PC-3 (cell line): ENCODE measurements at places on chromosomes 7 and 10.

DNA sequence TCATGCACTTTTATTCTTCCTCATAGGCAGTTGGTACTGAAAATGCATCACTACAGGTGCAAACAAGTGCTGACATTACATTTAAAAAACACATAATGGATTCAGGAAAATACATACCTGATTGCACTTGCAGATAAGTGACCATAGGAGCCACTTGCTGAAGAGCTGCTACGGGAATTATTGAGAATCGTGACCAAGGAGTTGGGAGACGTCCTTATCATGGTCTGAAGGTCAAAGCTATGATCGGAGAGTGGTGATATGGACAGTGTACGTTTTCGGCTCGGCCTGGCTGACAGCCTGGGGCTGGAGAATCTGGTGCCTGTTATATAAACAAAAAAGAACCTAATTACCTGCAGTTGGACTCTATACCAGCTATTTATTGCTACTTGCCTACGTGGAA is 197.1 kb downstream of the GLI3 start:
- DNase-seq, result no peak

DNA sequence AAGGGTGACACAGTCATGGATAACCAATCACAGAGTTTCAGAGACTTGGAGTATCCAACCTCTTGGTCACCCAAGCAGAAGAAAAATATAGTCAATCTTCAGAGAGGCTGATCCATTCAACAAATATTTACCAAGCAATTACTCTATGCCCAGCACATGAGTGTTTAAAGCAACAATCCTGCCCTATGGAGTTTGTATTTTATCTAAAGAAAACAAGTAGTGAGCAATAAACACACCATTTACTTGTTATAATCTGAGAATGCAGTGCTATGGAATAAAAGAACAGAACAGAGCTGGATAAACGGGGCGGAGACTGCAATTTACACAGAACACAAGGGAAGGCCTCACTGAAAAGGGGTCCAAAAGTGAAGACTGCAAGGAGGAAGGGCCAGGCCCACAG is 63.8 kb downstream of the GRB10 start:
- DNase-seq, result peak; percentile 34

- DNase-seq, result peak; percentile 97
Measured at GRCh38 chr10:76628801-76629200, 1008.8 kb downstream of the KCNMA1 start.

DNA sequence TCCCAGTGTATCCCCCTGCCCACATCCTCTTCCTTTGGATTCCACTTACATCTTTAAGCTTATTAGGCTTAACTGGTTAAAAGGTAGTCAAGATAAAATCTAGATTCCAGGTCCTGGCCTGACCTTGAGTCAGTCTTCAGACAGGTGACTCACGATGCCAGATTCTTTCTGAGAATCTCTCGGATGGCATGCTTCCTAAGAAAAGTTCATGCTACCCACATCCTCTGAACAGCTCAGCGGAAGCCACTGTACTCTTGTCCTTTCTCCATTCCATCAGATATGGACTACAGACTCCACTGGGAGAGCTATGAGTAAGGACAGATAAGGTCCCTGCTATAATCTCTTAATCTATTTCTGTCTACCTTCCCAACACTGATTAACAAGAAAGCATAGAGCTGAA is 43.4 kb downstream of the DNMBP start:
- DNase-seq, result peak; percentile 95

GRCh38 chr7:6258440-6259182 is 13.8 kb downstream of the CYTH3 start:
- no peak for DNase-seq

- DNase-seq, result no peak
Measured at GRCh38 chr10:4522296-4523000, 303.6 kb upstream of the AKR1E2 start.

DNA sequence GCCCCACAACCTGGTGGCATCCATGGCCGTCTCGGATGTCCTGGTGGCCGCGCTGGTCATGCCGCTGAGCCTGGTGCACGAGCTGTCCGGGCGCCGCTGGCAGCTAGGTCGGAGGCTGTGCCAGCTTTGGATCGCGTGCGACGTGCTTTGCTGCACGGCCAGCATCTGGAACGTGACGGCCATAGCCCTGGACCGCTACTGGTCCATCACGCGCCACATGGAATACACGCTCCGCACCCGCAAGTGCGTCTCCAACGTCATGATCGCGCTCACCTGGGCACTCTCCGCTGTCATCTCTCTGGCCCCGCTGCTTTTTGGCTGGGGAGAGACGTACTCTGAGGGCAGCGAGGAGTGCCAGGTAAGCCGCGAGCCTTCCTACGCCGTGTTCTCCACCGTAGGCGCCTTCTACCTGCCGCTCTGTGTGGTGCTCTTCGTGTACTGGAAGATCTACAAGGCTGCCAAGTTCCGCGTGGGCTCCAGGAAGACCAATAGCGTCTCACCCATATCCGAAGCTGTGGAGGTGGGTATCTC is 1.1 kb downstream of the HTR5A start:
- DNase-seq, result no peak

DNA sequence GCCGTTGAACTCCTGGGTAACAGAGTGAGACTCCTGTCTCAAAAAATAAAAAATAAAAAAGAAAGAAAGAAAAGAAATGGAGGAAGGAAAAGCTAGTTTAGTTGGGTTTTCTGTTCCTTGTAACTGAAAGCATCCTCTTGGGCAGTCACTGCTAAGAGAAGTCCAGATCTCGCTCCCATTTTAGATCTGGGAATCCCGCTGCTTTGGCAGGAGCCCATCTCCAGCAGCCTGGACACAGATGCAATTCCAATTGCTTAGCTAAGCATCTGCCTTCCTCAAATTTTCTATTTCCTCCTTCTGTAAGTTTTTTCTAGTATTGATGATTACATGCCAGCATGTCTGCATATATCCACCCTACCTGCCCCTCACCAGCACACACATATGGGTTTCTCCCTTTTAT is 54.1 kb downstream of the DENND2A start:
- DNase-seq, result no peak

GRCh38 chr7:94660006-94660405 is 4.1 kb upstream of the SGCE start:
- DNase-seq, result no peak

DNA sequence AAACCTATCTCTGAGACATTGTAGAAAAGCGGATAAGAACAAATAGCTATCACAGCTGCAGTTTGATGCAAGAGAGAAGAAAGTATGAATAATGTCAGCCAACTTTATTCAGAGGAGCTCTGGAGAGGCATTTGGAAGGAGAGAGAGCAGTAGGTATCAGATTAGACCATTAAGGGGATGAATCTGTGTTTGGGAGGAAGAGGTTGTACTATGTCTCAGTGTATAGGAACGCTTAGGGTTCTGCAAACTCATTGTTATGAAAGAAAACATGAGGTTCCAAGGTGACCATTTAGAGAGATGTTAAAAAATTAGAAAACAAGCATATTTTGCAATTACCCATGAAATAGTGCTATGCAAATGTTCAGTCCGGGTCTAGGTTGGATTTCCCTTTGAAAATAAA is 207.5 kb upstream of the GNAI1 start:
- DNase-seq, result no peak

DNA sequence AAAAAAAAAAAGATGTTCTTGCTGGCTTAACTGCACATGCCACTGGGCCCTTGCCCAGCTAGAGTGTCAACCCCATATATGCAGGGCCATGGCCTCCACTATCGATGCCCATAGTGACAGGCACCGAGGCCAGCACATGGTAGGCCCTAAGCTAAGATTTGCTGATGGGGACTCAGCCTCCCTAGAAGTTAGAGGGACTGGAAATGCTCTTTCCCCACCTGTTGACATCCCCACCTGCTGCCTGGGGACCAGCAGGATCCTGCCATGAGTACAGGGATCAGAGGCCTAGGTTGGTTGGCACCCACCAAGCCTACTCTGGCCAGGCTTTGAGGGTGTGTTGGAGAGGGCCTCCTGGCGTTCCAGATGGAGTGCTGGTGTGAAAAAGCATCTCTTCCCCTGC is 16.0 kb upstream of the SLC18A2 start:
- DNase-seq, result no peak

DNA sequence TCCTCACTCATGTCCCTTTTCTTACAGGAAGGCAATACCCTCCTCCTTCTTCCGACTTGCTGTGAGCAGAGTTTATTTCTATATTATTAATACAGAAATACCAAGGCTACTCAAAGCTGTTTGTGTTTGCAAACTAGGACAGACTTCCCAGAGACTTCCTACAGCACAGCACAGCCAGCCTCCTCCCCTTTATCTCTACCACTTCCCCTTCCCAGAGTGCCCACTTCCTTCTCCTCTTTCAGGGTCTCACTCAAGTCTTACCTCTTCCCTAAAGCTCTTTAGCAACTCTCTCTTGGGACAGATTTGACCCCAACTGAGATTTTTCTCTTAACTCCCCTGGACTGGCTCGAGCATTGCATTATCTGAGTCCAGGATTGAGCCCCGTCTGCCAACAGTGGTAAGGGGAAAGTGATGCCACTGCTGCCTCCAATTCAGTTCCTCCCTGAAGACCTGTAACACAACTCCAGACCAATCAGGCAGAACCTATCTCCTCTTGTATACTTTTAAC is 5.5 kb upstream of the LRGUK start:
- no peak for DNase-seq

- DNase-seq, result no peak
Measured at GRCh38 chr7:20314198-20314597, 16.5 kb upstream of the ITGB8 start.

GRCh38 chr7:95546647-95547046 is 49.7 kb downstream of the PDK4 start:
- DNase-seq, result no peak

- peak; percentile 98 for DNase-seq
Measured at GRCh38 chr10:77756319-77757232, 119.0 kb upstream of the KCNMA1 start.
